ENCODE measurements at places on chromosomes 7 and 10.

GRCh38 chr7:99465421-99465768 lies 572 bp downstream of the ATP5MF start:
- DNase-seq = no peak

GRCh38 chr10:25498645-25499044 lies 323.8 kb downstream of the GPR158 start:
- DNase-seq = no peak

- no peak for DNase-seq
These were observed 58.9 kb downstream of the SH2D4B start for GRCh38 chr10:80596391-80597257.

GRCh38 chr7:108367946-108368345 lies 88.3 kb downstream of the NRCAM start:
- DNase-seq = no peak

DNA sequence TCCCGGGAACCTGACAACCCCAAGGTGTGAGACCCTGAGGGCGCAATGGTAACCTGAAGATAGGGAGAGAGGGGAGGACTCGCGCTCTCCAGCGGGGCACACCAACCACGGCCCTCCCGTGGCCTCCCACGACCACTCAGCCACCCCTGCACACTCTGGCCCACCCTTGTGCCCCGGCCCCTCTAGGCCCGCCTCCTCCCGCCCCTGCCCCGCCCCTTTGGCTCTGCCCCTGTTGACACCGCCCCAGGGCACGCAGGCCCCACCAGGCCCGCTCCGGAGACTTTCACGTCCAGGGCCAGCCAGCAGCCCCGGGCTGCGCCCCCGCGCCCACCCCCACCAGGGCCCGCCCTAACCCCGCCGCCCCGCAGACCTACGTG lies 10.9 kb downstream of the ATG9B start:
- no peak for DNase-seq

- no peak for DNase-seq
These were observed 333.7 kb downstream of the NRG3 start for GRCh38 chr10:82208726-82209125.

DNA sequence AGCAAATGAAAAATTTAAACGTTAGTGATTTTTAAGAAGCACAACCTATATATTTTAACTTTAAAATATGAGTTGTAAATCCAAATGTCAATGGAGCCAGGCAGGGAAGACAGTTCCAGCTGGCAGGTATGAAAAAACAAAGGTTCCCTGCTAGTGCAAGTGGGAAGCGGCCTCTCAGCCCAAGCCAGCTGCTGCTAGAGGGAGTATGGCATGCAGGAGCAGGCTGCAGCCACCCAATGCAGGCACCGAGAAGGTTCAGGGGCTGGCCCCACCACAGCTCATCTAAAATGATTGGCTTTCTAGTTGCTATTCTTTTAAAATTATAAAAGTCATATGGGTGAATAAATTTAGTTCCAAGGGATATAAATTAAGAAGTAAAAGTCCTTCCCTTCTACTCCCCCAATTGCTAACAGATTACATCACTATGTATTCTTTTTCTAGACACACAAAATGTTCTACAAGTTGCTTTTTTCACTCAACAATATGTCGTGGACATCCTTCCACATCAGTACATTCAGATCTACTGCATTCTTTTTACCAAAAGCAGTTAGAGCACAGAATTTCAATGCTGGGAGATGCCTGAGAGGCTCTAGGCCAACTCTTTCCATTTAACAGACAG lies 69.3 kb downstream of the SGMS1 start:
- DNase-seq = no peak

DNA sequence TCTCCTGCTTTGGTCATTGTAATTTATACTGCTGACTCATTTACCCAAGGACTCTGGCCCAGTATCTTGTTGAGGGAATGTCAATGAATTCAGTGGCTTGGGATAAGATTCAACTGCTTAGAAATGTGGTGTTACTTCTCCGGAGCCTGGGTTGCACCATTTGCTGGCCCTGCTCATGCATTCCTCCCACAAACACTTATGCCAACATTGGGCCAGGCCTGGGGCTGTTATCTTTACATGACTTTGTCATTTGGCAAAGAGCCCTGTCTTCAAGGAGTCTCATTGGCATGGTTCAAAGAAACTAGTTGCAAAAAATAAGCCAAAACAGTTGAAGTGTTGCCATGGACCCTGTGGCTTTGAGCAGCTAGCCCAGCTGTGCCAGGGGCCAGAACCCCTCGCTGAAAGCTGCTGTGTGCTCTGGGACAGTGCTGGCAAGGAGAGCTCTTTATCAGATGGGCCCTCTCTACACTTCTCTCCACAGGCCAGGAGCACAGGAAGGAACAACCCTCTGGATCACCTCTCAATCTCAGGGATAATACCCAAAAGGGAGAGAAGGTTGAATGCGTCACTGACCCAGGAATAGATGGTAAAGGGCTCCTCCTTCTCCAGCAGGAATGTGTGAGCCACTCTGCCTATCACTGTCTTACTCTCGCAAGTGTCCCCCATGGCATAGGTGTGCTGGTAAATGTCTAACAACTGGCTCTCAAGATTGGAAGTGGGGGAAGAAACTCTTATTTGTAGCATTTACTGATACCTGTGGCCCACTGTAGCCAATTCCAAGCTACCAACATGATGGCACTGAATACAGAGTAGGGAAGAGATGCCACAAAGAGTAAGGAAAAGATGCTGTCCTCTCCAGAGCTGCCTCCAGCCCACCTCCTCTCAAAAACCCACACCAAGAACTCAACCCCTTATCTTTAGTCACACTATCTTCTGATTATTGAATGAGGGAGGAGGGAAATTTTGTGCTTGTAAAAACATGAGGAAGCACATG lies 23.5 kb upstream of the PDE1C start:
- no peak for DNase-seq

- DNase-seq = no peak
These were observed 234.2 kb downstream of the CCSER2 start for GRCh38 chr10:84562592-84562991.

DNA sequence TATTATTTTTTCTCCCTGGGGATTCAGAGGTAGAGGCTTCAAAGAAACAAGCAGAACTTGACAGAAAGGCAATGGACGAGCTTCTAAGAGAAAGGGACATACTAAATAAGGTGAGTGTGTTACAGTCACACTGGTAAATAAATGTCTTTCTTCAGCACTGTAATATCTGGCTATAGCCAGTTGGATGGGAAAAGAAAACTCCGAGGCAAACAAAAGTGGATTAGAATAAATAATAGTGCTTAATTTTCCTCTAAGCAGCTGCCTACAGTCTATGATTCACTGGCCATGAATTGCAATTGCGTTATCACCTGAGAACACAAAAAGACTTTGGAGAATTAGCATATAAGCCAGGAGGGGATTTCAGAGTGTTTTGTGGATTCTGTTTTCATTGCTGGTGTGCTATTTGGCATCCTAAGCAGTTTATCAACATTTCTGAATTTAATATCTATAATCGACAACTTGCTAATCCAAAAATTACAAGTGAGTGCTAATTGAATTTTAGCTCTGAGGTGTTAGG lies 23.2 kb downstream of the CFAP58 start:
- DNase-seq = no peak

DNA sequence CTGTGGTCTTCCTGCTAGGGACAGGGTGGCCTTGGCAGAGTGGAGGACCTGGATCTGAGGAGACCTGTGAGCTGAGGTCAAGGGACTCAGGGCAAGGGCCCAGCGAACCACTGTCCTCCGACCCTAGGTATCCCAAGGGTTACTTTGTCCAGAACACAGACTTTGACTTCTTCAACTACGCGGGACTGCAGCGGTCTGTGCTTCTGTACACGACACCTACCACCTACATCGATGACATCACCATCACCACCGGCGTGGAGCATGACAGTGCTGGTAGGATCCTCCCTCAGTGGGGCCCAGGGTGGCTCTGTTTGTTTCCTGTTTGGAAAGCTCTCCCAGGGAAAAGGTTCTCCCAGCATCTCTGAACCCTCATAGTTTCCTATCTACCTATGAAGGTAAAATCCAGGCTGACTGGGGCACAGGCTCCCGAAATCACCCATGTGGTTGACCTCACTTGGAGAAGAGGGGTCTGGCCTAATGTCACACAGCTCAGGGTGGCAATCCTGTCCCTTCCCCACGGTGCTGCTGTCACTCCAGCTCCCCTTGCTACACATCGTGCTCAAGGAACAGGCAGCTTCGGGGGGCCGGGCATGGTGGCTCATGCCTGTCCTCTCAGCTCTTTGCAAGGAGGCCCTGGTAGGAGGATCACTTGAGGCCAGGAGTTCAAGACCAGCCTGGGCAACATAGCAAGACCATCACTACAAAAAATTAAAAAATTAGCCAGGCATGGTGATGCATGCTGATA lies 57.6 kb downstream of the ZNF727 start:
- no peak for DNase-seq

DNA sequence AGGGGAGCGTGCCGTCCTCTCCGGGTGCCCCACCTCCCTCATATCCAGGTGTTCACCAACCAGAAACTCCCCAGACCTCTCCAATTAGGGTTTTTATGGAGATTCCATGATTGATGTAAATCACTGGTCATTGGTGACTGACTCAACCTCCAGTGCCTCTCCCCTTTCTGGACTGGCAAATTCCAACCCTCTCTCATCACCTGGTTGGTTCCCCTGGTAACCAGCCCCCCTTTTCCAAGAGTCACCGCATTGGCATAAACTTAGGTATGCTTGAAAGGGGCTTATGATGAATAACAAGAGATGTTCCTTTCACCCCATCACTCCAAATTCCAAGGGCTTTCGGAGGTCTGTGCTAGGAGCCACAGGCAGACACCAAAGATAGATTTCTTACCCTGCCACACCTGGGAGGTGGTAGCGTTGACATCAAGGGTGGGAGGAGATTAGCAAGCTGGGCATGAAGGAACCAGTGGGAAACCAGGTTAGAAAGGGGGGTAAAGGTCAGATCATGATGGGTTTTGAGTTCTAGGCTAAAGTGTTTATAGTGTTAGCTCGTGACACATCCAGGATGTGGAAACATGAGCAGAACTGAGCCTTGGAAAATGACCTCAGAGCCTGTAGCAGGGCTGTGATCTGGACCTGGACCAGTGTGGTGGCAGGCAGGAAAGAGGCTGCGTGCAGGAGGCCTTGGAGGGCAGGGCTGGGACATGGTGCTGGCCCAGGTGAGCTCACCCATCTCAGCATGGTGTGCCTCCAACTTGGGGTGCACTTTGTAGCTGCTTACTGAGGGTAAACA lies 45.1 kb downstream of the CAMK1D start:
- no peak for DNase-seq

GRCh38 chr7:79781716-79782115 lies 328.2 kb upstream of the MAGI2 start:
- DNase-seq = no peak

DNA sequence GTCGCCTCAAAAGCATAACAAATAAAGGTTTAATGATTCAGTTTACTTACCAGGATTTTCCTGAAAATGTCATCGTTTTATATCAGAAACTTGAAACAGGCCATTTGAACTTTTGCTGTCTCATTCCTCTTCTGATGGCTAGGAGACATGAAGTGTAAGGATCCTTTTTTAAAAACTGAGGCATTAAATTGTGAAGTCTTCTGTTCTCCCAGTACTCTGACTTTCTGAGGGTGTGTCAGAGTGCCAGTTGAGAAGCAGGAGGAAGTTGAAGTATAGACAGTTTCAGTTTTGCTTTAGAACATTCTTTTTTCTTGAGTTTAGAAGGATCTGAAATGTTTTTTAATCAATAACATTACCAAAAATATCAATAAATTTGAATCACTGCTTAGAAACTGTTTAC lies at the start of gene SAMD9L:
SAMD9L (minus strand) TSS at position 242 of the 400 bp plus-strand sequence. CDS start 12,414 bp downstream, outside the sequence.
- DNase-seq = no peak

- no peak for DNase-seq
These were observed 34.0 kb downstream of the HSPA12A start for GRCh38 chr10:116708391-116708821.

GRCh38 chr7:137846827-137847567 lies at the start of gene DGKI:
Gene DGKI (minus strand): TSS chr7:137846974.
- DNase-seq = no peak

GRCh38 chr10:72821606-72822005 lies 71.9 kb upstream of the OIT3 start:
- no peak for DNase-seq
